ENCODE measurements at places on chromosomes 2 and 18.

DNA sequence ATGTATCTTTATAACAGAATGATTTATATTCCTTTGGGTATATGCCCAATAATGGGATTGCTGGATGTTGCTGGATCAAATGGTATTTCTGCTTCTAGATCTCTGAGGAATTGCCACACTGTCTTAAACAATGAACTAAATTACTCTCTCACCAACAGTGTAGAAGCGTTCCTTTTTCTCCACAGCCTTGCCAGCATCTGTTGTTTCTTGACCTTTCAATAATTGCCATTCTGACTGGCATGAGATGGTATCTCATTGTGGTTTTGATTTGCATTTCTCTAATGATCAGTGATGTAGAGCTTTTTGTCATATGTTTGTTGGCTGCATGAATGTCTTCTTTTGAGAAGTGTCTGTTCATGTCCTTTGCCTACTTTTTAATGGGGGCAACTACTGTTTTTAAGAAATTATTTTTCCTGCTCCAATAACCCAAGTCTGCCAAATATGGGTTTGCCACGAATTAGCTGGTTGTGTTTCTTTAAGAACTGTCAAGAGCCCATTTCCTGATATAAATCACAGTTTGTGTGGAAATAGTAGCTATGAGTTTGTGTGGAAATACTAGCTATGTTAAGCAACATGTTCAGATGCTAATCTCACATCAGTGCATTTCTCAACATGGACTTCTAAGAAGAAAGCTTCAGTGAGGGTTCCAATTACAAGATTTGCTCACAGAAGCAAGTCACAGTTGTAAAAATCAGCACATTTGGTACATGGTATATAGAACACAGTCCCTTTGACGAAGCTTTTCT, 259.4 kb downstream of the ANAPC1 start:
- no peak for DNase-seq

GRCh38 chr18:34600158-34600557, 109.9 kb upstream of the DTNA start:
- no peak for DNase-seq

DNA sequence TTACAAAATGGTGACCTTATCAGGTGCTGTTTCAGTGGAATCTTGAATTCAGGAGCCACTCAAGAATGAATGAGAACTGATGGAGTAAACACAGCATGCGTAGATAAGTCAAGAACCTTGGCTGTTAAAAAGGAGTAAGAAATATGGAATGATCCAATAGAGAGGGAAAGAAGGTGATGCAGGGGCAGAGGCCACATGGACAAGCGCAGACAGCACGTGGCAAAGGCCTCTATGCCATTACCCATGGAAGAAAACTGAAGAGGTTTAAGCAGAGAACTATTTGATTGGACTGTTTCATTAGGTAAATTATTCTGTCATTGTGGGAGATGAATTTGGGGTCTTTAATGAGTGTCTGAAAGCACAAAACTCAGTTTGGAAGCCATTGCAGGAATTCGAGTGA, 142.4 kb upstream of the RASGRP3 start:
- DNase-seq, result no peak

DNA sequence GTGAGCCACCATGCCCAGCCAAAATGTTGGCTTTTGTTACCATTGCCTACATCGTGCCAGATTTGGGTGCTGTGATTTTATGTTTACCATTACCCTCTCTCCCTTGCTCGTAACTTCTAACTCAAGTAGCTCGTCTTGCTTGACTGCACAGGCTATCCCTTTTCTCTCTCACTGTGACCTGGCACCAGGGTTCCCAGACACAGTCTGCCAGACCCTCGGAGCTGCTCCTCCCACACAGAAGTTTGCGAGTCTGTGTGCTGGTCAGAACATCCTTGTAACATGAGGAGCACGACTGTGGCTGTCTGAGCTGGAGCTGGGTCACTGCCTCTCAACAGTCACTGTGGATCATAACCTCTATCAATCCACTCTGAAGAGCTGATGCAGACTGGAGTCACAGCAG, 152.5 kb upstream of the ACKR3 start:
- DNase-seq, result no peak

- DNase-seq, result no peak
Observed at GRCh38 chr2:3263487-3263886, 114.1 kb downstream of the EIPR1 start.

All from T1000 (cell line).